CD14-positive monocyte (primary cell): ENCODE measurements at places on chromosomes 3 and 15.
A peak's percentile ranks its signal among the peaks of the same experiment; 100 is the strongest.

- DNase-seq, result no peak
Measured at GRCh38 chr3:123096731-123097130, 29.9 kb downstream of the PDIA5 start.

DNA sequence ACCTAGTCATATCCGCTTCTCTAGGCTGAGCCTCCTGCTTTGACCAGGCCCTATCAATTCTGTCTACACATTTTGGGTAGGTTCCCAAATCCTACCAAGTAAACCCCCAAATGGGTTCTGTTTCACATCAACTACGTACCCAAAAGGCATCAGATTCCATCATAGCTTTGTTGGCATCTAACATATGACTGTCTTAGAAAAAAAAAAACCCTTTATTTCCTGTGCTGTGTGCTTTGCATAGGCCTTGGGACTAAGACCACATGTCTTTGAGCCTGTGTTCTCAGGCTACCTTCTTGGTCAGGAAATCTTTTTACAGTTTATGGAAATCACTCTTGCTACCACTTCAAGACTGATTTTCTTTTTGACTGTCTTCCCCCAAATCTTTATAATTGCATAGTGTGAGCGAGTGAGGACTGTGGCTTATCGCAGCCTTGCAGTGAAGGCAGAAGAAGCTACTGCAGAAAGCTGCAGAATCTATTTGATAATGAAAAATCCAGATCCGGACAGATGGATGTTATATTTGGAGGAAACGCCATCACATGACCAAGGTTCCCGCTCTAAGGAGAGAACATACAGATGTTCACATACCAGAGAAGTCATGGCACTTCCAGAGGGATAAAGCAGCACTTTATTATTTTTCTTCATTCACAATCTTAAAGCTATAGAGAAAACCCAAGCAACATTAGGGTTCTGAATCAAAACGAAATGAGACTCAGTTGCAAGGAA, 111.2 kb downstream of the EOMES start:
- no peak for DNase-seq

DNA sequence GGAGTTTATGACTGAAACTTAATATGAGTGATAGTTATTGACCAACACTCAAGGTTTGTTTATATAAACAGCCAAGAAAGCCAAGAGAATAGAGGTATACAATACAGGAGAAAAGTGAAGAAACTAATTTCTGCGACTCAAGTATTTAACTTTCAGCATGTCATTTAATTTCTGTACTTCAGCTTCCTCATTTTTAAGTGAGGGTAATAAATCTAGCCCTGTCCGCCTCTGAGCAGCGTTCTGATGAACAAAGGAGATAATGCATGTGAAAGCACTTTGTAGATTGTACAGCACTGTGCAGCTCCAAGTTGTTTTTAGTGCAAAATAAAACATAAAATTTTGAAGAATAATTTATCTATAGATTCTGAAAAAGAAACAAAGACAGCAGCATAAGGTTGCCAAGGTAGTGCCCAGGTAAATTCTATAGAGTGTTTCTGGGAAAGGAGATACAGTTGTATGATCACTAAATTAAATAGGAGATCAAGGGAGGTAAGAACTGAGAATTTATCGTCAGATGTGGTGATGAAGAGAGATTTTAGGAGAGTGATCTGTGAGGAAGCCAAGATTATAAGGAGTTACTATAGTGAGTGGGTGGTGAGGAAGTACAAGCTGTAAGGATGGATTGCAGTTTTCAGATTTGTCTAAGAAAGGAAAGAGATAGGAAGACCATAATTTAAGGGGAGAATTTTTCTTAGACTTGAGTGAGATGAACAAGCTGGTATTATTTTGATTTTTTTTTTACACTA, 71.3 kb downstream of the RASA2 start:
- no peak for DNase-seq

- DNase-seq, result no peak
Measured at GRCh38 chr3:109175411-109175810, 38.9 kb downstream of the C3orf85 start.

- peak; percentile 15 for DNase-seq
Measured at GRCh38 chr3:151538456-151539393, 77.9 kb upstream of the IGSF10 start.
